ENCODE measurements at places on chromosomes 2 and 18.

- no peak for DNase-seq
Observed at GRCh38 chr2:74648009-74648443, at the start of gene M1AP. M1AP (minus strand) TSS chr2:74648330; CDS start chr2:74640275, 8,055 bp downstream.

DNA sequence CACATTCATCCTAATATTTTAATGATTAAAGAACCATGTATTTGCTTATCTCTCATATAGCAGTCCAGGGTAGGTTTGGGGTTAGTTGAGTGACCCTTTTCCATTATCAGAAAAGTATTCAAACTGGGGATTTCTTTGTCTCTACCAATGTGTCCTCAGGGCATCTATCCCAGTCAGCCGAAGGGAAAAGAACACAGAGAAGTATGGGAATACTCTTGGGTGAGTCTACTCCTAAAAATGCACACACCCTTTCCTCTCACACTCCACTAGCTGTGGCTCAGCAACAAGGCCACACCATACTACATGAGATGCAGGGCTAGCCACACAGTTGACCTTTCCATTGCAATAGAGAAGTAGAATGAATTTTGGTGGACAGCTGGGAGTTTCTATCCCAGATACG, 114.3 kb downstream of the NXPH2 start:
- DNase-seq, result no peak

GRCh38 chr2:206086716-206087350, 859 bp upstream of the INO80D start:
- no peak for DNase-seq

GRCh38 chr2:227703961-227704360, 13.9 kb downstream of the SLC19A3 start:
- DNase-seq, result no peak

DNA sequence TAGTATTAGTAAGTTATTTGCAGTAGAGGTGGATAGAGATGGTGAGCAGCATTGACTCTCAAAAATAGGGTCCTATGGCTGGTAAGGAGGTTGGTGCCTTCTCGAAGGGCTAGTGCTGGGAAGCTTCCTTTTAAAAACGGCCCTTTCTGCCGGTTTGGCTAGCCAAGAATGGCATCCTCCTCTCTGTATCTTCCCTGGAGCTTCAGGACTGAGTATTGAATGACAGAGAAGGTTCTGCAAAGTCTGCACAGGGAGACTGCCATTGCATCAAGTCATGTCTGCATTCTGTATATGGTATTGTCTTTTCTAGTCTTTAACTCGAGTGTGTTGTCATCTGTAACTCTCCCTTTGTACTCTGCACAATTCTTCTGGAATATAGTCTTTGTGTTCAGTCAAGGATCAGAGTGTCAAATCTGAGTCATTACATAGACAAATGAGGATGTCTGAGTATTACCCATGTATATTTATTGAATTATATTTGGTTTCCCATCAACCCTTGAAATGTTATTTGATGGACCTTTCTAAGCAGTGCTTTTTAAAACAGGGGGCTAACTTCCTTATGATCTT, 1.1 kb downstream of the LDLRAD4 start:
- DNase-seq, result no peak

DNA sequence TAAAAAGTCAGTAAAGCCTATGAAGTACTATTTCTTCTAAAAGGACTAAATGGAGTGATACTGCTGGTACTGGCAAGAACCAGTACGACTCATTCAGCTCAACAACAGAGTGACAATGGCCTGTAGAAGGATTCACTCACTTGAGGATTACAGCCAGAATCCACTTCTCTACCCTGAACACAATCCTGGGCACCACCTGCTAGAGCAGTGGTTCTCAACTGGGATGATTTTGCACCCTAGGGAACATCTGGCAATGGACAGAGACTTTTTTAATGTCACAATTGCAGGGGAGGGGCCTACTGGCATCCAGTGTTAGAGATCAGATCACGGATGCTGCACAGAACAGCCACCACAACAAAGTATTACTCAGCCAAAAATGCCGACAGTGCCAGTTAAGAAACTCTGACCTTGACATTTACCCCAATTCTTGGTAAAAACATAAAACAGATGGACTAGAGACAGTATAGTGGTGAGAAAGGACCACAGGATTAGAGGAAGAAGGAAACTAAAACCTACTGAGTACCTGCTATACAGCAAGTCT, 5.0 kb downstream of the SPIRE1 start:
- DNase-seq, result no peak

- no peak for DNase-seq
Observed at GRCh38 chr2:198177040-198177439, 372.6 kb downstream of the PLCL1 start.

- DNase-seq, result peak; percentile 69
Observed at GRCh38 chr2:223560749-223561435, 41.3 kb downstream of the SCG2 start.

GRCh38 chr2:102114290-102114721, 28.2 kb upstream of the IL1R1 start:
- no peak for DNase-seq

All from NCI-H1930 (cell line).